Lung (tissue), 17 donors: ENCODE measurements at places on chromosomes 1 and 21. TPM values are rescaled to one million over a fixed set of nuclear protein-coding genes. Genes with fewer than 3 reads are reported as not detected.

DNA sequence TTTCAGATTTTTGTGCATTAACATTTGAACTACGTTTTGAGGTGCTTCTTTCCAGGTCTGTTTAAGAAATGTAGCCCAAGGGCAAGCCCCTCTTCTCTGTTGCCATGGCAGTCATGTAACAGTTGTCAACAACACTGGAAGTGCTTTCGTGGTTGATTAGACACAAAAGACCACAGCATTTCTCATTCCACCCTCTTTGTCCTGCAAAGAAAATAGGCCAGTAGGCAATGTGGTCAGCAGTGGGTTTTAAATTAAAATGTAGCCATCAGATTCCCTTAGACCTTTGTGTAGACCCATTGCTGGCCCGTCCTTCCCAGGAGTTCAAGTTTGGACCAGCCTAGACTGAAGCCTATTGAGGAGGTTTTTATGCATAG lies 35.4 kb downstream of the VANGL1 start:
- peak; percentile 39 for DNase-seq
- H3K4me1 ChIP-seq: peaks cover 4% of the 10 kb centered on the region
- peaks cover 3% of the 10 kb centered on the region for H3K36me3 ChIP-seq

DNA sequence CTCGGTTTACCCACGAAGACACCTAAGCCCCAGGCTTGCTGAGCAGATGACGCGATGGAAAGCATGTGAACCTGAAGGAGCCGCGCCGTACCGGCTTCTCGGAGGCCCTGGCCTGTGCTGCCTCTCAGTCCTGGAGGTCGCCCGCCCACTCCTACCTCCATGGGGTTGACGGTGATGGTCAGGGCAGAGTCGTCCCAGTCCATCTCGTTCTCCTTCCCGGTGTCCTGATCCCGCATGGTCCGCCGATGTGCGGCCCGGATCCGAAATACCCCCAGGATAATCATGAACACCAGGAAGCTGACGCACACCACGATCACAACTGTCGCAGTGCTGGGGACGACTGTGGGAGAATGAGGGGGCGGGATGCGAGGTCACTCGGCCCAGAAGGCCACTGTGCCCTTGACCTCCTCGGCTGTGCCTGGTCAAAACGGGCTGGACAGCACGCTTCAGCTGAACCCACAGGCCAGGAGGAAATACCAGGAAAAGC lies 79.6 kb downstream of the PIK3CD start:
- no peak overlapping the region for H3K27ac ChIP-seq
- no peaks in the 10 kb centered on the region for H3K27me3 ChIP-seq
- no peak for DNase-seq
- no peaks in the 10 kb centered on the region for H3K4me1 ChIP-seq
- peaks cover 69% of the 10 kb centered on the region for H3K36me3 ChIP-seq

GRCh38 chr1:207644852-207645634 lies at the start of gene CR1L:
Gene CR1L (plus strand): TSS chr1:207645133. CDS start chr1:207645234, 101 bp downstream.
- H3K27me3 ChIP-seq: peaks cover 47% of the 10 kb centered on the region
- H3K27ac ChIP-seq: no peak within 1 kb of the TSS
- H3K4me1 ChIP-seq: no peaks in the 10 kb centered on the region
- H3K4me3 ChIP-seq: peak within 1 kb of the TSS; percentile 17
- peak; percentile 71 for DNase-seq
- no peaks in the 10 kb centered on the region for H3K36me3 ChIP-seq

The PTBP2 gene
- 79.7 TPM for total RNA-seq

- no peaks in the 10 kb centered on the region for H3K36me3 ChIP-seq
- DNase-seq: no peak
- no peak overlapping the region for H3K27ac ChIP-seq
- no peaks in the 10 kb centered on the region for H3K4me1 ChIP-seq
- no peaks in the 10 kb centered on the region for H3K27me3 ChIP-seq
- H3K4me3 ChIP-seq: no peak overlapping the region
These were observed 14.3 kb downstream of the NPL start for GRCh38 chr1:182803846-182804245.

GRCh38 chr1:74432325-74432724 lies 80.1 kb downstream of the LRRC53 start:
- no peak for DNase-seq
- H3K27ac ChIP-seq: peak overlapping the region; percentile 9
- no peak overlapping the region for H3K4me3 ChIP-seq
- no peaks in the 10 kb centered on the region for H3K36me3 ChIP-seq

DNA sequence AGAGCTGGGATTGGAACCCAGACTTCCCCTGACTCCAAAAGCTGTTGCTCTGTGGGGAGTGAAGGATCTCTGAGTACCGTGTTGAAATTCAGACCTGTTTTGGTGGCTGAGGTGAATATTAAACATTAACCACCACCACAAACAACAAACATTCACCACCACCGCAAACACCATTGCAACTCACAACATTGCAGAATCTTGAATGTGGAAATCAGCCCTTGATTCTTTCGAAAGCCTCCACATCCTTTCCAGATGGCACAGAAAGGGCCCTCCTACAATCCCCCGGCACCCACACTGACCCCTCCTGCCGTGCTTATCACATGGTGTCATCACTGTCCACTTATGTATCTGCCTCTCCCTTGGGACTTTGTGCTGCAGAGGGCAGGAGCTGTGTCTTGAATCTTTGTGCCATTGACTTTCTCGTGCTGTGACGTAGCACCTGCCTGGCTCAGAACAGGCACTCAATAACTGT lies 1.4 kb downstream of the CDA start:
- DNase-seq: no peak
- H3K27me3 ChIP-seq: peaks cover 24% of the 10 kb centered on the region
- no peaks in the 10 kb centered on the region for H3K36me3 ChIP-seq
- no peak overlapping the region for H3K4me3 ChIP-seq
- no peaks in the 10 kb centered on the region for H3K4me1 ChIP-seq
- H3K27ac ChIP-seq: no peak overlapping the region

- no peaks in the 10 kb centered on the region for H3K27me3 ChIP-seq
- no peak overlapping the region for H3K27ac ChIP-seq
- no peaks in the 10 kb centered on the region for H3K36me3 ChIP-seq
- DNase-seq: peak; percentile 82
These were observed 8.5 kb upstream of the MEX3A start for GRCh38 chr1:156090840-156091188.

The TCHH gene
- total RNA-seq: 0.03 TPM

The STK40 gene
- 82.9 TPM for total RNA-seq
